Activated naive CD4-positive, alpha-beta T cell (primary cell): ENCODE measurements at places on chromosomes 1 and 21.

DNA sequence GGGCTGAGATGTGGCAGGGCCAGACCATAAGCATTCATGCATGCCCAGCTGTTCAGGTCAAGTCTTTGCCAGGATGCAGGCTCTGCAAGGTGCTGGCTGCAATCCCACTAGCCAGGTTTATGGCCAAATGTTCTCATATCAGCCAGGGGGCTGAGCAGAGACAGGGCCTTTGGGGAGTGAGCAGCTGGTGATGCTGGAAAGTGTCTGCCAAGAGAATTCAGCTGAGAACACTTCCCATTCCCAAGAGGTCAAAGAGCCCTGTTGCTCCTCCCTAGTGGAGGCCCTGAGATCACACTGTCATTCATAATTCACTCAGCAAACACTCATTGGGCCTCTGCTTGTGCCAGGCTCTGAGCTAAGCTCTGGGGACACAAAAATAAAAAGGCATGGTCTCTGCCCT is 150.3 kb downstream of the DMRTA2 start:
- no peak for DNase-seq

DNA sequence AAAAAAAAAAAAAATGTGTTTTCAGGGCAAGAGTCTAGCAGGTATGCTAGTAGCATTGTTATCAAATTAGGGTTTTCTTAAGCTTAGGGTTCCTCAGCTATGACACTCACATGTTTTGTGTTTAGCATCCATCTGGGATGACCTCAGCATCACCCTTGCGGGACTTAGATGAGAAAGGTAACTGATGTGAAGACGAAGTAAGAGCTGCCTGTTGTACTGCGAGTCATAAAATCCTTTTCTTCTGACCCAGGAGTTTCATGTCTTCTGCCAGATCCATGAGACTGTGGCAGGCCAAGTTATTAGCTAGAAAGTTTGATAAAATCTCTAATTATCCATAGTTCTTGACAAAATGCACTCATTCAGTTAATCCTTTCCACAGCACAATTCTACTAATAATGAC is 1251.1 kb downstream of the AMY1C start:
- DNase-seq: no peak

- DNase-seq: no peak
Observed at GRCh38 chr1:183792300-183792699, 12.6 kb upstream of the RGL1 start.

- DNase-seq: no peak
Observed at GRCh38 chr21:43884012-43884860, 19.2 kb downstream of the AGPAT3 start.

DNA sequence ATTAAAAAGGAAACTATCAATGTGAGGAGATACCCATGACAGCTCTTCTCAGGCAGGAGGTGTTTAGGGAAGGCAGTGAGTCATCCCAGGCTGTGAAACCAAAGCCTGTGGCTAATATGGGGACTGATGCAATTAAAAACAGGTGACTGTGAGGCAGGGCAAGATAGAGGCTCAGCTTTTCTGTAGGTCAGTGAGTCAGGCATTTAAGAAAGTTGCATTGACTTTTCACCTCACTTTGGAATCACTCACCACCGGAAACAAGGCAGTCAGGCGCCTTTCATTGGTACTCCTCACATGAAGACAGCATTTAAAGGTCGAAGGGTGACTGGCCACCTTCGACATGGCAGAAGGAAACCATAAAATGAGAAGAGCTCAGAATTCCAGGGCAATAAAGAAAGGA is 54.5 kb downstream of the PAPPA2 start:
- DNase-seq: no peak

- DNase-seq: no peak
Observed at GRCh38 chr1:25018110-25018735, 88.1 kb upstream of the RUNX3 start.

GRCh38 chr1:228274452-228275178 is 66.8 kb downstream of the OBSCN start:
- DNase-seq: no peak

DNA sequence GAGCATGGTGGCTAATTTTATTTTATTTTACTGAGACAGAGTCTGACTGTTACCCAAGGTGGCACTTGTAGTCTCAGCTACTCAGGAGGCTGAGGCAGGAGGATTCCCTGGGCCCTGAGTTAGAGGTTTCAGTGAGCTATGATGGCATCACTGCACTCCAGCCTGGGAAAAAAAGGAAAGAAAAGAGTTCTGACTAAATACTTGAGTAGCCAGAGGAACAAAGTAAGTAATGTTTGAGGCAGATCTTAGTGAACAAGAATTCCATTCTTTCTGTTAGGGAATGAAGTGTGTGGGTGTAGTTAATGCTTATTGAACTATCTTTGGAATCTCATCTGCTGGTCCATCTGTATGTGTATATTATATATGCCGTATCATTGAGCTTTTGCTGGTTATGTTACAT is 13.1 kb upstream of the EVI5 start:
- DNase-seq: no peak

DNA sequence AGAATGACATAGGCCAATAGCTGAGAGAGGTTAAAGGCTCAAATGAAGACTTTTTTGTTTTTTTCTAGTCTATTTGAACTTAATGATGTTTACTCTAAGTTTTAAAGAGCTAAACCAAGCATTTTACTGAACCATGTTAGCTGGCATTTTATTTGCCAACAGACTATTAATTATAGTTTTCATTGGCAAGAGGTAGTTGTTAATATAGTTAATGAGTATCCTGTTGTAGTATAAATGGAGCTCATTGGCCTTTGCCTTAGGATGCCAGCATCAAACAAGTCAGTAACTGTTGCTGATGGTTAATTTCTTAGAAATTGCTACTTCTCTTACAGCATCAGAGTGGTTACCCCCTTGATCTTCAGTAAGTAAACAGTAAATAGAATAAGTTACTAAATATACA is 339.0 kb upstream of the B3GALT2 start:
- DNase-seq: no peak

DNA sequence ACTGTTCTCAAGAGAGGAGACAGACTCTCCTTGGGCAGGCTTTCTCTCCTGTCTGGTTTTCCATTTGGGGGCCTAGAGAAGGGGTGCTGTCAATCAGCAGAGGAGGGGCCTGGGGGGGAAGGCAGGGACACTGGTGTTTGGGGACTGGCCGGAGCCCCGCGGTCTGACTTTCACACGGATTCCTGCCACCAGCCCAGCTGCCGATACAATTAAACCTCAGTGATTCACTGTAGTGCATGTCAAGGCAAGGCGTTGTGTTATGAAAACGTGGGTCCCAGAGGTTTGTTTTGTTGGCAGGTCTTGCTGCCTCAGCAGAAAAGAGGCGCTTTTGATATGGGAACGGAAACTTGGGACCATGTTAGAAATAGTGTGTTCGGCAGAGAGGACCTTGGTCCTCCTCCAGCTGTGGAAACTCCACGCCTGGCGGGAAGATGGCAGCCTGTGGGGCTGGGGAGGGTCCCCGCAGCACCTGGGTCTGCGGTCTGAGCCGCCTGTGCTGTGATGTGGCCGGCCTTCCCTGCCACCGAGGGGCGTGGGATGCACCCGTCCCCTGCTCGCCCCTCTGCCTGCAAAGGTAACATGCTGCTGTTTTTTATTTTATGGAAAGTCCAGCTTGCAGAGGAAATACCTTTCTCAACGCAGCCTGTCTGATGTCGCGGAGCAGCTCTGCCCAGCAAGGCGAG is 47.6 kb downstream of the SPSB1 start:
- no peak for DNase-seq

DNA sequence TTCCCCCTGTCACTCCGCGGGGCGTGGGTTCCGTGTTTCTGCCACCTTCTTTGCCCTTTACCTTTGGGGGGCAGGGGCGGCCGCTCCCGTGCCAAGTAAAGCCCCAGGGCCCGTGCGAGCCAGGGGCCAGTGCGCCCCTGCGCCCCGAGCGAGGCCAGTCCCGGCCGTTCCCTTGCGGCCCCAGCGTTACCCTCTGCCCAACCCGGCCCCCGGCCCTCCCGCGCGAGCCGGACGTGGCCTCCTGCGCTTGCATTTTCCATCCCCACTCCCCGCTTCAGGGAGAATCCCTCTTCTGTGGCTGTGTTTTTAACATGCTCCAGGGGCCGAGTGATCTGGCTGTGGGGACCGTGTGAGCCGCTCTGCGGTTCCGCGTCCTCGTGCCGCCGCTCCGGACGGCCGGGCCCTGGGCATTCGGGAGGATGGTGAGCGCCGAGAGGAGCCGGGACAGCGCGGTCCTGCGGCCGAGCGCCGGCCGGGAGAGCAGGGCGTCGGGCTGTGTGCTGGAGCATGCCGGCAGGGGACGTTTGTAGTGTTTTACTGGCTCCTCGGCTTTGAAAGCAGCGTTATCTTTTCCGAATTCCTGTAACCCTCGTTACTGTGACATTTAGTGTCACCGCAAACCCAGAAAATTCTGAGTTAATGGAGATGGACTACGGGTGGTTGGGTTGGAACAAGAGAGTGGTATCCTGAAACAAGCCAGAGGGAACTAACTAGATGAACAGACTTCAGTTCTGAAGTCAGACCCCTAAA is 1.0 kb downstream of the GALNT2 start:
- no peak for DNase-seq

DNA sequence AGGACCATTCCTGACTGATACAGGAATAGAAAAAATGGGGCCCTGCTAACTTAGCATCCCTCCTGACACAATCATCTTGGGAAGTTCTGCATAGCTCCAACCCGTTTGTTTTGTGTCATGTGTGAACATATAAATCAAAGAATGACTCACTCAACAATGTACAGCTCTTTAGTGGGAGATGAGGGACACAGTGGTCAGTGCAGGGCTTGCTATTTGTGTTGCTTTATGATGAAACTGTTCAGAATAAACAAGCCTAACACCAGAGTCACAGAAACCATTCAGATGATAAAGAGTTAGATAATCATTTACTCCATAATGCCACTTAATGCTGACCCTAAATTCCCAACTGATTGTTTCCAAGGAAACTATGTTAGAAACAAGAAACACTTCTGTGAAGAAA is 154.2 kb upstream of the ZNHIT6 start:
- DNase-seq: no peak

DNA sequence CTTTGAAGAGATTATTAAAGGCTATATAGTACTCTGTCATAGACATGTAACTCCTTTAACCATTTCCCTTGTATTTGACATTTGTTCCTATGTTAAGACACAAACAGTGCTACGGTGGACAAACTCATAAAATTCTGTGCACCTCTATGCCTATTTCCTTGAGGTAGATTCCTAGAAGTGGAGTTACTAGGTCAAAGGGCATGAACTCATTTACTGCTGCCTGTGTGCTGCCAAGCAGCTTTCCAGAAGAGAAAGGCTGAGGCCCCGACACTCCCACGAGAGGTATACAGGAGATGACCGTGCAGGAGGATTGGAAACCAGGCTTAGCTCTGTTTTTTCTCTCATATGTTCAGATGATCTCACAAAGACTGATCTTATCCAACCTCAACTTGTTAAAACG is 34.4 kb upstream of the TENT5C start:
- DNase-seq: no peak

- DNase-seq: no peak
Observed at GRCh38 chr1:206065547-206066145, 12.7 kb downstream of the RHEX start.

- DNase-seq: no peak
Observed at GRCh38 chr1:77625250-77625649, 57.2 kb downstream of the ZZZ3 start.

DNA sequence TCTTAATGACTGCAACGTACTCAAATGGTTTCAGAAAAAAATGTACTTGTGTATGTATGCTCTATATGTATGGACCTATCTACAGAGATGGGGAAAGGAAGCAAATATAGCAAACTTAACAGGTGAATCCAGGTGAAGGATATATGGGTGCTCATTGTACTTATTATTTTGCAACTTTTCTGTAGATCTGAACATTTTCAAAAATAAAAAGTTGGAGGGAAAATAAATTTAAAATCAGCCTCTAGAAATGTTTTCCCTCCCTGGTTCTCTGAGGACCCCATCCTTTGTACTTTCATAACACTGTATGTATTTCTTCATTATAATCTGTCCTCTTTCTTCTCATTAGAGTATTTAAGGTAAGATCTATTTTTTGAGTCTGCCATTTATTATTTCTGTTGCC is 17.9 kb downstream of the FMO5 start:
- no peak for DNase-seq

GRCh38 chr1:91640877-91641526 is 140.4 kb downstream of the CDC7 start:
- DNase-seq: no peak

- DNase-seq: no peak
Observed at GRCh38 chr1:111513410-111514020, 10.1 kb upstream of the ADORA3 start.

GRCh38 chr1:16076031-16076864 is 2.8 kb upstream of the FAM131C start:
- no peak for DNase-seq

DNA sequence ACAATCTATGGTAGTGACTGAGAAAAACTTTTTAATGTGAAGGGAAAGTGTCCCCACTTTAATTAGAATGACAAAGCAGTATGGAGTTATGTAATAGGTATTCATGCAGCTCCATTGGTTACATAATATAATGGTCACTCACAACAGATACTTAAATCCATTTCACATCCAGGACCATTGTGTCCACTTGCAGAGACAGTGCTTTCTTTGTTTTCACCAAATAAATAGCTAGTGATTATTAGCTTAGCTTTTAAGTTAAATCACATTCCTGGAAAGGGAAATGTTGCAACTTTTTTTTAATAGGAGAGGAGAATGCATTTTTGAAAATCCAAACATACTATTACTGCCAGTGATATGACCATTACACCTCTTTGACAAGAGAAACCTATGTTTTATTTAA is 22.9 kb downstream of the RGL1 start:
- no peak for DNase-seq

DNA sequence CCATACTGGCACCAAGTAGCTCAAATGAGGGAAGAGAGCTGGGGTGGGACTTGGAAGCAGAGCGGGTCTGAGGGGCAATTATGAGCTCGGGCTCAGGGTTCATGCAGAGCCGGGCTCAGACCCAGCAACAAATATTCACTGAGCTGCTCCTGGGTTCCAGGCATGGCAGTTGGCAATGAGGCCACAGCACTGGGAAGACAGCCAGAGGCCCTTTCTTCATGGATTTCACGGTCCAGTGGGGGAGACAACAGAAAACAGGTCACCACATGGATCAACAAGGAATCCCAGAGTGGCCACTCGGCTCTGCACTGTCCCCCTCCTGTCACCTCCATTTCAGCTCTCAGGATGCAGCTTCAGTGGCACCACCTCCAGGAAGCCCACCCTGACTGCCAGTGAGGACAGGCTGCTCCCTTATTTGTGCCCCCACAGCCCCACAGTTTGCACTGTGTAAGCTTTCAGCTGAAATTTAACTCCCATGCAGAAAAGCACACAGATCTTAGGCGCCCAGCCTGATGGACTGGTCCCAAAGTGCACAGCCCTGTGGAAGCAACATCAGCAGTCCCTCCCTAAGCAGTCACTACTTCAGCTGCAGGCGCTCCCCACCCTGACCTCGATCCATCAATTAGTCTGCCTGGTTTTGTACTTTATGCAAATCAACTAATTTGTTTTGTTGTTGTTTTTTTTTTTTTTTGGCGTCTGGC is 22.4 kb downstream of the ARHGEF19 start:
- no peak for DNase-seq
